ENCODE measurements at places on chromosomes 5 and 9. TPM values are rescaled to one million over a fixed set of nuclear protein-coding genes. Genes with fewer than 3 reads are reported as not detected.

DNA sequence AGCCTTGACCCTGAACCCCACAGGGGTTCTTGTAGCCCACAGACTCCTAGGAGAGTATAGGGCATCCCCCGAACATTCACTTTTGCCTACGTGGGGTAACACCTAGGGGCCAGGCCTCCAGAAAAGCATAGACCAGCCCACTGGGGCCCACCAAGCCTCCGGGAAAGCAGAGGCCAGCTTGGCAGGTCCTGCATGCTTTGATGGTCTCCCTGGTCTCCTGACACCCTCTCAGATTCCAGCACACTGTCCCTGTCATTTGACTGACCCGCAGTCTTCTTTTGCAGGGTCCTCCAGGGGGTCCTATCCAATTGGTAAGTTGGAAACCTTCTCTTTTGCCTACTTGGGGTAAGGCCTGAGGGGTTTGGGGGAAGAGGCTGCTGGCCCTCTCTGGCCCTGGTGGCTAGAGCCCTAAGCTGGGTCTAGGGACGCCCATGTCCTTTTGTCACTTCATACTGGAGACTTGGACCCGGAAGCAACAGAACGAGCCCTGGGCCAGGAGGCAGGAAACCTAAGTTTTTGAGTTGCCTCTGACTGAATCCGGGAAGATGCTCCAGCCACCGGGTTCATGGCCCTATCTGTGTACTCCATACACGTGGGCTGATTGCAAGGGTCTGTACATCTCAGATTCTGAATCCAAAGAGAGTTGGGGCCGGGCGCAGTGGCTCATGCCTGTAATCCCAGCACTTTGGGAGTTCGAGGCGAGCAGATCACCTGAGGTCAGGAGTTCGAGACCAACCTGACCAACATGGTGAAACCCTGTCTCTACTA is 20.9 kb upstream of the ORM1 start:
- DNase-seq = no peak

GRCh38 chr9:4489562-4489918 is 728 bp upstream of the SLC1A1 start:
- DNase-seq = peak; percentile 35

DNA sequence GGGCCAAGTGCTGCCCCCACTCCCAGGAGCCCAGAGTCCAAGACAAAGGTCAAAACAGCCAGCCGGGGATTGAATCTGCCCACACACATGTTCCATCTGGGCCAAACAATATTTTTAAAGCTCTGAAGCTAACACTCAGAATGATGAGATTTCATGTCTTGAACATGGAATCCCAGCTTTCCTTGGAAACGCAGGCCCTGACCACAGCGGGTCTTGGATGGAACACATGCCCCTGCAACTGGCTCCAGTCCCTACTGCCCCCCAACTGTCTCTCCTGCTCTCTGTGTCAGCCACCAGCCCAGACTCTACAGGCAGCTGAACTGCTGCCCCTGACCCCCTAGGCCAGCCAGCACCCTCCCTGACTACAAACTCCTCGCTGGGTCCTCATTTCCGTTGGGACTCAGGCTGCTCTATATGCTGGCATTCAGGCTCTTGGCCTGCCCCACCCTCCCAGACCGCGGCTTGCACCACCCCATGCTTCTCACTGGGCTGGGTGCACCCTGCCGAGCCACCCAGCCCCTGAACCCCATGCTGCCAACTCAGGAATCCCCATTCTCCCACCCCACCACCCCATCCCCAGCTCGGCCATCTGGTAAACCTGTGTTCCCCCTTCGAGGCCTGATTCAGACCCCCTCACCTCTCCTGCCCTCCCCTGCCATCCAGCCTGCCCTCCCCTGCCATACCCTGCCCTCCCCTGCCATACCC is 71.7 kb downstream of the ADAMTS2 start:
- DNase-seq = no peak

GRCh38 chr9:105475302-105475701 is 27.5 kb downstream of the FSD1L start:
- peak; percentile 49 for DNase-seq

DNA sequence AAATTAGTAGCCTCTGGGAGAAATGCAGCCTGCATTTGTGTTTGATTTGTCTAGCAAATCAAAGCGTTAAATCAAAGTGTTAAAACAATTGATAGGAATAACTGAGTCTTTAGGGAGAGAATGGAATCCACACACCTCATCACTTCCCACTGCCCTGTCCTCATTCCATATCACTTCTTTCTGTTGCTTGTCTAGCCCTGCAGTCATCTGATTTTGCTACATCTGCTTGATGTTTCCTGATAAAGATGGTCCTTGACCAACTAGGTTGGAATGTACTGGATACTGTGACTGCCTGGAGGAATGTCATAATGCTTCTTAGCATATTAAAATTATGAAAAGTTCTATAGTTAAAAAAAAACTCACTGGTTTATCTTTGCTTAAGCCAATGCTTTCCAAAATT is 119.9 kb downstream of the DOCK2 start:
- no peak for DNase-seq

- DNase-seq = no peak
Measured at GRCh38 chr5:76990899-76991459, 38.1 kb downstream of the CRHBP start.

GRCh38 chr5:68334553-68334886 is 119.0 kb downstream of the PIK3R1 start:
- DNase-seq = no peak

DNA sequence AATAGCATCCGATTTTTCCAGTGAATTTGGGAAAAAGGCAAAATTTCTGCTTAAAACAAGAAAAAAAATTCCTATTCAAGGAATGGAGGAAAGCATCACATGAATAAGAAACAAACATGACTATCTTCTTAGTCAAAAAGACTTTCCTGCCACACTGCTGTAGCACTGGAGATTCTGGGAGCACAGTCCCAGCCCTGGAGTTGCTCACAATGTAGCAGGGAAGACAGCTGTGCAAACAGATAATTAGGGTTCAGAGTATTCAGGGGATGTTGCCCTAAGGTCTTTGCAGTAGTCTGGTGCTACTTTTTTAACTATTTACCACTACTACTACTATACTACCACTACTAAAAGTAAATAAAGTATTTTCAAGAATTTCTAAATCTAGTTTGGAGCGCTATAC is 86.5 kb downstream of the BNC2 start:
- no peak for DNase-seq

DNA sequence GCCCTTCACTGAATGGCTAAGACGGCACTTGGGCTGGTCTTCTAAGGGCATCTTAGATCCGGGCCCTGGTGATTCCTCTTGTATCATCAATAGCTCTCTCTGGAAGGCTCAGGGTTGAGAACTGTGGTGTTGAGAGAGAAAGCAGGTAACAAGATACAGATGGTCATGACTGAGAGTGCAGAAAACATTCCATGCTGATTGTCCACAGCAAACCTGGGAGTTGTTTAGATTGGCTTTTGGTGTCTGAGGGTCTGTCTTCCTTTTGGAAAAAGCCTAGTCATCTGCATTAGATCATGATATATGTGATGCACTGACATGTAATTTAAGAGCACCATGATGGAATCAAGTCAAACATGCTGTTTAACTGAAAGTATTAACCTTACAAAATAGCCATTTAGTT is 331.9 kb downstream of the ADAMTS6 start:
- no peak for DNase-seq

- no peak for DNase-seq
Measured at GRCh38 chr9:137025517-137025966, 2.5 kb downstream of the ABCA2 start.

- DNase-seq = no peak
Measured at GRCh38 chr5:160457252-160457651, 35.6 kb downstream of the PTTG1 start.

- no peak for DNase-seq
Measured at GRCh38 chr9:78919701-78920100, 622.8 kb downstream of the PSAT1 start.

- no peak for DNase-seq
Measured at GRCh38 chr5:157126-157715, 34.1 kb upstream of the LRRC14B start.

DNA sequence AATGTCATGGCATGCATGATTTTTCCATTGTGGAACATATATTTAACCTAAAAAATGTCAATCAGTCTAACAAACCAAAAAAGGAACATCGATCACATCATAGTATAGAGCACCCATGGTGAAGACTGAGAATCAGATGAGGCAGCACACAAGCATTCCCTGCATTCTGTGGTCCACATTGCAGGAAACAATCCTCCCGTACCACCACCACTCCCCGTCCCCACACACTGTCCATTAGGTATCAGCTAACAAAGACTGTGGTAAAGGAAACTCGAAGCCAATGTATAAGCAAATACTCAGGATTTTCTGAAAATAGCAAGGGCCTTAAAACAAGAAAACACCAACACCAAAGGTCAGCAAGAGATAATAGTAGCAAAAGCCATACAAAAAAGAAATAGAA is 1104.4 kb upstream of the SEMA6A start:
- DNase-seq = no peak

DNA sequence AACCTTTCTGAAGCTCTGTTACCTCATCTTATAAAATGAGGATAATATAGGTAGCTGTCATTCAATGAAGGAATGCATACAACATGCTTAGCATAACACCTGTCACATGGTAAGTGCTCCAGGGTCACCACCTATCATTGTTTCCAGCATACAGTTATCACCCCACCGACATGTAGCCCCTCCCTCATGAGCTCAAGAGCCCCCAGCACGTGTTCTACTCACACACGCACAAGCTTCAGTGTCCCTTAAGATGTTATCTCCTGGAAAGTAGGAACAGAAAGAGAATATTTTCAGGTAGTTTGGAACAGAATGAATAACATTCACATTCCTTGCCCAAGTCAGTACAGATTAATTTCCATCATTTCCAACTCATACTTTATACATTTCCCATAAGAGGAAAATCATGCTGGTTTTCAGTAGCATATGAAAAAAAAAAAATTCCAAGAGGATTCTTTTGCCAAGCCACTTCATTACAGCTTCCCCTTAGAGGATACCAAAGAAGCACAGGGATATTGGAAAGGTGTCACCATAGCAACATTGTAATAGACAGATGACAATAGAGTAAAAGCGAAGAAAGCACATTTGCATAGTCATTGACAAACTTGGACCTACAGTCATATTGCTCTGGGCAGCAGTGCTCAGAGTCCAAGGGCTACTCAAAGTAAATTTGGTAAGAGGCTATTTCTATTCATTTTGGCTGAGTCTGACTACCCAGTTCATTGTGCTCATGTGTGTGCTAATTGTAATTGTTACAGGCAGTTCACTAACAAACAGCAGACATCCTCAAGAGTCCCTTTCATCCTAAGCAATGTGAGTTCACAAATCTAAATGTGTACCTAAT is 1.5 kb upstream of the MOB3B start:
- no peak for DNase-seq

GRCh38 chr5:17604951-17605350 is 968 bp downstream of the TAF11L11 start:
- DNase-seq = no peak

GRCh38 chr9:112007575-112008240 is 111.1 kb downstream of the UGCG start:
- DNase-seq = peak; percentile 51

DNA sequence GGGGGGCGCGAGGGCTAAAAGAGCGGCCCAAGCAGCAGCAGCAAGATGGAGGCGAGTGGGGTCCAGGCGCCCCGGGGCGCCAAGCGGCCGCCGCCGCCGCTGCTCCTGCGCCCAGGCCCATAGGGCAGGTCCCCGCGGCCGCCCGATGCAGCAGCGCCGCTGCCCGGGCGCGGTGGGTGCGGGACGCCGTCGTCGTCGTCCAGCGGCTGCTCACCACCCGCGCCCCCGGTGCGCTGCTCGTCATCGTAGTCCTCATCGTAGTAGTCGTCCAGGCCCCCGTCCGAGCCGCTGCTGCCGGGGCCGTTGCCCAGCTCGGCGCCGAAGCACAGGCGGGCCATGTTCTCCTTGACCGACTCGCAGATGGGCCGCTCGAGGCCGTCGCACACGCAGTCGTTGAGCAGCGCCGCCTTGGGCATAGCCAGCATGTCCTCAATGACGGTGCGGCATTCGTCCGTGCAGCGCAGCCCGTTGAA is 1.5 kb downstream of the GAS1 start:
- DNase-seq = peak; percentile 24

GRCh38 chr9:130215341-130216119 is 43.3 kb downstream of the NCS1 start:
- DNase-seq = peak; percentile 45

GRCh38 chr9:101485924-101486692 is 47.5 kb upstream of the RNF20 start:
- peak; percentile 4 for DNase-seq

- DNase-seq = no peak
Measured at GRCh38 chr5:165538065-165538464, 2032.6 kb downstream of the MAT2B start.

ITK gene
- 1.3 TPM for total RNA-seq

MCC gene
- 25.4 TPM for total RNA-seq

PCDHGA9 gene
- total RNA-seq = 4.7 TPM

TSPAN17 gene
- total RNA-seq = 38.0 TPM

INSYN2B gene
- total RNA-seq = 12.5 TPM

SIT1 gene
- under 0.01 TPM for total RNA-seq

DNAJC21 gene
- total RNA-seq = 44.5 TPM

KIF12 gene
- not detected for total RNA-seq

PCDHB14 gene
- 0.43 TPM for total RNA-seq

PBX3 gene
- 23.8 TPM for total RNA-seq
